ENCODE measurements at places on chromosomes 3 and 15.

GRCh38 chr15:89363133-89363532 is 28.5 kb upstream of the POLG start:
- DNase-seq = no peak

GRCh38 chr15:36940636-36941260 is 159.6 kb downstream of the MEIS2 start:
- DNase-seq = no peak

GRCh38 chr3:197791892-197792647 is 1.0 kb downstream of the LRCH3 start:
- DNase-seq = peak; percentile 42

DNA sequence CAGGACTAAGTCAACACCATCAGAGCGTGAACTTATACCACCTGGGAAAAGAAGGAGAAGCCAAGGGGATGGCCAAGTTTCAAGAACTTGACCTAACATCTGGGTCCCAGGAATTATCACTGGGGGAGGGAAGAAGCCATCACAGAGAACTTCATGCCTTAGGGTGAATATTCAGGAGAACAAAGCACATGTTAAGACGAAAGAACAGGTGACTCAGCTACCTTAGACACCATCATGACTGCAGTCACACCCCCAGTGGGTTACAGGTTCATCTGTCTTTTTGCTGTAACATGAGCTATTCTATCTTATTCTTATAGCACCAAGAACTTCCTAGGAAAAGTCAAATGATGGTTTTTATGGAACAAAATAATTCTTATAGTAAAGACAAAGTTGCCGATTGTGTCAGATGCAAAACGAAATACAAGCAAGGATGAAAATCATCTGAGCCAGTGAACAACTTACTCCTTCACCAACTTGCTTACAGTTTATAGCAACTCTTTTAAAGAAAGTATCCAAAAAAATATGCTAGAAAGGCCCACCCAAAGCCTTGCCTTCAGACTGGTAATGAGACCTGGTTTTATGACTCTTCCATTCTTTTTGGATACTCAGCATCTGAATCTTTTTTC is 72.0 kb downstream of the TPRA1 start:
- DNase-seq = no peak

DNA sequence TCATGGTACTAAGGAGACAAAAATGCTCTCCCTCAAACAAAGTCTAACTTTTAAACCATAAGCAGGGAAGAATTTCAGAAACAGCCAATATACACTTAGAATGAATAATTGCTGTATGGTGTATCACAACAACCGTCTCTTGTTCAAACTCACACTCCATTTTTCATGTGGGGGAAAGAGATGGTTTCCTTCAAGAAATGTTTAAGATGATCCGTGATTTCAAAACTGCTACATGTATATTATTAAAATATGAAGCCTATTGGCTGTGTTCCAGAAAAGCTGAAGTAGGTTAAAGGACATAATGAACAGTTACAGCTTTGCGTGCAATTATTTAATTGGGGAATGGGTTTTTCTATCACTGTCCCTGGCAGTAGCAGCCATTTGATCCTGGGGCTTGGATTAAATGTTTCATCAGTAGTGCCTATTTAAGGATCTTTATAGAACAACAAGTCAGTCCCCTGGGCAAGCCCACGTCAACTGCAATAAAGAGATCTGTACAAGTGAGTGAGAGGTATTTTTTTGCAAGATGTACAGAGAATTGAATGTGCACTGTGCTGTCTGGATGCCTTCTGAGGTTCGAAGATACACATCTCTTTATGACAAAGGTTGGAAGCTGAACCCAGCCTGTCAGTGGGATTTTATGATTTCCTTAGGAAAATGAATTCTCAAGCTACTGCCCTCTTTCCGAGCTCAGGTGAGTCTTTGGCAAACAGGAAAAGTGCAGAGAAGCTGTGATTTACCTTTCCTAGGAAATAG is 337.2 kb upstream of the RARB start:
- DNase-seq = no peak

- no peak for DNase-seq
These were observed 38.8 kb upstream of the IGSF11 start for GRCh38 chr3:119073258-119074001.

DNA sequence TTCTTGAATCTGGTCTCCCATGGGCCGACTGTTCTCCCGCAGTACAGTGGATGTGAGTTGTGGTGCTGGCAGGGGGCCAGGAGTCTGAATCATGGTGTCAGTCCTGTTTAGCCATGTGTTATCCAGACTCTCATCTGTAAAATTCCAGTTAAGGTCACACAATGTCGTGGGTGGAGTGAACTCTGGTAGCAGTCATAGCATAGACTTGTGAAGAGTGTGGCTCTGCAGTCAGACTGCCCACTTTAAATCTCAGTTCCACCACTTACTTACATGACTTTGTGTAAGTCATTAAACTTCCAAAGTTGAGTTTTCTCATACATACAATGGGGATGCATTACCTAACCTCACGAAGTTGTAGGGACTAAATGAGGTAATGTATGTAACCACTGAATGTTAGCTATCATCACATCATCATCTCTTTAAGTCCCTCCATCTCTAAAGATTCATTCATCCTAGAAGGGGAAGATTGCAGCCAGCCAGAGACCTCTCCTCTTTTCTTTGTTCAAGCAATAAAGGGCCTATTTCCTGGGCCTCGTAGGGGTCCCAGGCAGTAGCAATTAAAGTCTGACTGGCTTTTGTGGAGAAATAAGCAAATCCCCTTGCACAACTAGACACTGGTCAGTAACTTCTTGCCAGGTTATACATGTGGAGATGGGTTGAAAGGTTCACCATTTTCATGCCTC is 93.9 kb downstream of the PCCB start:
- DNase-seq = peak; percentile 12

DNA sequence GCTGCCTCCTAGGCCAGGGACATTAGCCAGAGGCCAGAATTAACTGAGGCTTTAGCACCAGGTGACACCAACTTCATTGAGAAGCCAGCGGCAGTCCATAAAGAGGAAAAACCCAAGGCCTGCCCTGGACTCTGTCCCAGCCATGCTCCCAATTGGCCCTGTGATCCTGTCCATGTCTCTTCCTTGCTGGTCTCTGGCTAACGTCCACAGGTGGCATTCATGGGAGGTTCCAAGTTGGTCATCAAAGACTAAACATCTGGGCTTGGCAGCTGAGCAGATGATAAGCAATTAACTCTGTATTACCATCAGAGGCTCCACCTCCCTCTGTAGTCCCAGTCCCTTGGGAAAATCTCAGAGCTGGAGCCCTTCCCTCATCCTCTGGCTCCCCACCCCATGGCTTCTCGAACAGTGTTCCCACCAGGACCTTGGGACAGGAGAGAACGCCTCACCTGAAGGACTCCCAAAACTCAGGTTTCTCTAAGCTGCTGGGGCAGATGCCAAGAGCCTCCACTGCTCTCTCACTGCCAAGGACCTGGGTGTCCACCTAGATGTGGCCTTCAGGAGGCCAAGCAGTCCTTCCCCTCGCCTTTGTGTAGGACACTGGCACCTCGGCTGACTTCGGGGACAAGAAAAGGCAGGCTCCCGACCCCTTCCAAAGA is 40.4 kb downstream of the GOLGA6A start:
- no peak for DNase-seq

DNA sequence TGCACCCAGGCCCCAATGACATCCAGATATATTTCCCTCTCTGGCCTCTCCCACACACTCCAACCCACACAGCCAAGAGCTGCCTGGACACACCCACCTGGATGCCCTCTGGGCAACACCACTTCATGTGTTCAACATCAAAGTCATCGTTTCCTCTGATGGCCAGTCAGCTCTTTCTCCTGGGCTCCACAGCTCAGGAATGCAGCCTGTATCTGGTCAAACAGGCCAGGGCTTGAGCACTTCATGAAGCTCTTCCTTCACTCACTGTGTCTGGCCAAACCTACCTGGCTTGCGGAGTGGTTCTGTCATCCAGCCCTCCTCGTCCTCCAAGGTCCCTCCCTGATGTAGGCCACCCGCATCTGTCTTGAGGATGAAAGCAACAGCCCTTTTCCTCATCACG is 35.8 kb upstream of the SLC6A11 start:
- DNase-seq = no peak

GRCh38 chr15:50774450-50774849 is 8.9 kb upstream of the SPPL2A start:
- peak; percentile 48 for DNase-seq

DNA sequence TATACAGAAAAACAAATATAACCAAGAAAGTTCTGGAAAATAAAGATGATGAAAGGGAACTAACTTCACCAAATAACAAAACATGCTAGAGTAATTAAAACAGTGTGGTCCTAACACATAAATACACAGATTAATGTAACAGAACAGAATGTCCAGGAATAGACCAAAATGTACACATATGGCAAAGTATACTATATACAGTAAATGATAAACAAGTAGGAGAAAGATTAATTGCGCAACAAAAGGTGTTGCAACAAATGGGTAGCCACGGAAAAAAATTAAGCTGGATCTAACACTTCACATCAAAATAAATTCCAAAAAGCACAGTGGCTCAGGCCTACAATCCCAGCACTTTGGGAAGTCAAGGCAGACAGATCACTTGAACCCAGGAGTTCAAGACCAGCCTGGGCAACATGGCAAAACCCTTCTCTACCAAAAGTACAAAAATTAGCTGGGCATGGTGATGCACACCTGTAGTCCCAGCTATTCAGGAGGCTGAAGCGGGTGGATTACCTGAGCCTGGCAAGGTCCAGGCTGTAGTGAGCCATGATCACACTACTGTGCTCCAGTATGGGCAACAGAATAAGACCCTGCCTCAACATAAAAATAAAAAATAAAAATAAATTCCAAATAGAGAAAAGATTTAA is 19.8 kb downstream of the SCAP start:
- DNase-seq = no peak

DNA sequence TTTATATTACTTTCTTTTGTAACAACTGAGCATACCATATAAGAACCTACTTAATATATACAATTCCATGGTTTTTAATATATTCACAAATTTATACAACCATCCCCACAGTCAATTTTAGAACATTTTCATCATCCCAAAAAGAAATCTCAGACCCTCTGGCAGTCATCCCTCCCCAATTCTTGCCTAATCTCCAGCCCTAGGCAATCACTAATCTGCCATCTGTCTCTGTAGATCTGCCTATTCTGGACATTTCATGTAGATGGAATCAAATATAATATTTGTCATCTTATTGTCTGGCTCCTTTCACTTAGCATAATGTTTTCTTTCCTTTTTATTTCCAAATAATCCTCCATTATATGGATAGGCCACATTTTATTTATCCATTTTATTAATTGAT is 92.5 kb downstream of the LARS2 start:
- DNase-seq = no peak

DNA sequence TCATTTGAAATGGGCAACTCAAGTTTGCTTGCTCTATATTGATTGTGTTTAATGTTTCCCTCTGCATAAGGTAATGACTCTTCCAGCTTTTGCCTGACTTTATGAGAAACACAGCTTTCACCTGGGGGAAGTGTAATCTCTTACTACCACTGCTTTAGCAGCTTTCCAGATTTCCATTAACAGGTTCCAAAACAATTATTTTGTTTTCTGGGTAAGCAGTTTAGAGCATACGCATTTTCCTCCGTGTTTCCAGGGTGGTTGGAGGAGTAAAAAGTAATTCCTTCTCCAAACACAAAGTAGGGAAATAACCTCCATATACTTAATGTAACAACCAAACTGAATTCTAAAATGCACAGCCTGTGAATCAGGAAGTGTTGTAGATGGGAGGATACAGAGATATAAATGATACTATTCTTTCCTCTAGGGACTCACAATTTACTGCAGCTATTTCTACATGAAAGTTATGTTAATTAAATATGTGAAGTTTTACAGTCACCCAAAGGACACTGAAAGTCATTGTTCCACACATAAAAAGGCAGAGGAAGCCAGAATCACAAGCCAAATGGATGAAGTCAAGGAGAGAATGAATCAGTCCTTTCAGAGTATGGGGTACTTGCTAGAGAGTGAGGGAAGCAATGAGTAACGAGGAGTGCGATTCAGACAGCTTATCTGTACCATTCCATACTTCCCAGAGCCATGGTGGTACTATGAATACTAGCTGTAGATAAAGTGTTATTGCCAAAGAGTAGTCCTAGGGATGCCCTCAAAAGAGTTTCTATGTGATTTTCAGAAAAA is 16.6 kb downstream of the ST3GAL6 start:
- DNase-seq = no peak

GRCh38 chr3:148943506-148944205 is 47.7 kb upstream of the GYG1 start:
- peak; percentile 82 for DNase-seq

GRCh38 chr3:49593041-49593440 is 38.8 kb downstream of the BSN start:
- DNase-seq = no peak

- DNase-seq = peak; percentile 77
These were observed 9.1 kb upstream of the SKIC8 start for GRCh38 chr15:78308422-78309032.

DNA sequence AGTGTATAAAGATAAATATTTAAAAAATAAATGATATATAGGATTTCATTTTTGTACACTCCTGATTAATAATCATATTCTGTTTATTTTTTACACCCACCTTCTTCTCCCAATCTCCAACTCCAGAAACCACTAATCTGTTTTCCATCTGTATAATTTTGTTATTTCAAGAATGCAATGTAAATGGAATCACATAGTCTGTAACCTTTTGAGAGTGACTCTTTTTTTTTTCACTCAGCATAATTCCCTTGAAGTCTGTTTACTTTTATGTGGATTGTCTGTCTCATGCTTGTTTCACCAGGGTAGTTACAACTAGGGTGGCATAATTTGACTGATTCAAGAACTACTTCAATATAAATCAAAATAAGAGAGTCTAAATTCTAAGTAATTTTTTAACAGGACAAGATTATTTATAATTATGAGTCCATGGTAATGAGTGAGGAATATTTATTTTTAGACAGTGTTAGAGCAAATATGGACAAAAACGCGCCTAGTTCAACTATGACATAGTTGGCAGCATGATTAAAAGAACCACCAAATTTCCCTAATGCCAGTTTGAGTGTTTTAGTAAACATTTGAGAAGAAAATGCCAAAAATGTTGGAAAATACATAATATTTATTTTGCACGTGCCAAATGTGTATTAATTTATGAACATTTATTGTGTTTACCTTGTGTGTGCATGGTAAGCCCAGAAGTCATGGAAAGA is 19.4 kb upstream of the MFSD1 start:
- no peak for DNase-seq

- DNase-seq = no peak
These were observed 888.3 kb downstream of the PLOD2 start for GRCh38 chr3:145272684-145273083.

GRCh38 chr3:60399861-60400845 is 851.1 kb downstream of the FHIT start:
- DNase-seq = peak; percentile 4

DNA sequence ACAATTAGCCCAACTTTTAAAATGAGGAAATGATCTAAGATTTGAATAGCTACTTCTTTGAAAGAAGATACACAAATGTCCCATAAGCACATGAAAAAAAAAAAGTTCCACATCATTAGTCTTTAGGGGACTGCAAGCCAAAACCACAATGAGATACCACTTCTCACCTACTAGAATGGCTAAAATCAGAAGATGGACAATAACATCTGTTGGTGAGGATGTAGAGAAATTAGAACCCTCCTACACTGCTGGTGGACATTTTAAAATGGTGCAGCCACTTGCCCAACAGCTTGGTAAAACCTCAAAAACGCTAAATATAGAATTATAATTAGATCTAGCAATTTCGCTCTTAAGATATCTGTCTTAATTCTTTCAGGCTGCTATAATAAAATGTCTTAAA is 77.1 kb downstream of the MEX3B start:
- peak; percentile 50 for DNase-seq

Data from OCI-M1 (cell line).